Spleen (tissue), 13 donors: ENCODE measurements at places on chromosomes 16 and 17. TPM values are rescaled to one million over a fixed set of nuclear protein-coding genes. Genes with fewer than 3 reads are reported as not detected.

NLRC5 gene
- 206 TPM for total RNA-seq

VASN gene
- 24.9 TPM for total RNA-seq

SHBG gene
- total RNA-seq: 1.9 TPM

KCNG4 gene
- total RNA-seq: not detected

TTLL6 gene
- total RNA-seq: not detected

APOBR gene
- total RNA-seq: 58.4 TPM

DNA sequence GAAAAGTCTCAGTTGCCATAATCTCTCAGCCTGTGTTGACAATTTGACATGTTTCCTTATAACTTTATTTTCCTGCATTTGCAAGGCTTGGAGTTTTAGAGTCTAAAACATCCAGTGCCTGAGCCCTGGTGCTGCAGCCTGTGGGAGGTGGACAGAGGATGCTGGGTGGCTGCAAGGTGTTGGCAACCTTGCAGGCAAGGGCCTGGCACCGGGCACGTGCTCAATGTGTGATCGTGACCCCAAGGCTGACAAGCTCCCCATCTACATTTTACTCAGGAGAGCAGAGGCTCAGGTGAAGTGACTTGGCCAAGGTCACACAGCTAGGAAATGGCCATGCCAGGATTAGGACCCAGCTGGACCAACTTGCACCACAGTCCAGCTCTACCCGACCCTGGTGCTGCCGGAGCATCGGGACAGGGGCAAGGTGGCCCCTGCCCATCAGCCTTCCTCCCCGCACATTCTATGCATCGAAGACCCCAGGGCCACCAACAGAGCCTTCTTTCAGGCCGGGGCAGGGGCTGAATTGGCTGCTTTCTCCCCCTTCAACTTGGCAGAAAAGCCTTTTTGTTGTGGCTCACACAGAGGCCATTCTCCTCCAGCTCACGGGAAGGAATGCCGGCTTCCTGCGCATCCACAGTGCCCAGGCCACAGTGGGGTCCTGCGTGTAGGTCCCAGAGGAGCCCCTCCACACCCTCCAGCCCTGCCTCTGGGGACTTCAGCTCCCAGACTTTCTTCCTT is 23.1 kb downstream of the MMP15 start:
- DNase-seq: peak; percentile 51
- H3K27ac ChIP-seq: no peak overlapping the region
- H3K27me3 ChIP-seq: no peaks in the 10 kb centered on the region
- H3K4me3 ChIP-seq: no peak overlapping the region
- H3K4me1 ChIP-seq: peaks cover 22% of the 10 kb centered on the region
- H3K36me3 ChIP-seq: no peaks in the 10 kb centered on the region

DNA sequence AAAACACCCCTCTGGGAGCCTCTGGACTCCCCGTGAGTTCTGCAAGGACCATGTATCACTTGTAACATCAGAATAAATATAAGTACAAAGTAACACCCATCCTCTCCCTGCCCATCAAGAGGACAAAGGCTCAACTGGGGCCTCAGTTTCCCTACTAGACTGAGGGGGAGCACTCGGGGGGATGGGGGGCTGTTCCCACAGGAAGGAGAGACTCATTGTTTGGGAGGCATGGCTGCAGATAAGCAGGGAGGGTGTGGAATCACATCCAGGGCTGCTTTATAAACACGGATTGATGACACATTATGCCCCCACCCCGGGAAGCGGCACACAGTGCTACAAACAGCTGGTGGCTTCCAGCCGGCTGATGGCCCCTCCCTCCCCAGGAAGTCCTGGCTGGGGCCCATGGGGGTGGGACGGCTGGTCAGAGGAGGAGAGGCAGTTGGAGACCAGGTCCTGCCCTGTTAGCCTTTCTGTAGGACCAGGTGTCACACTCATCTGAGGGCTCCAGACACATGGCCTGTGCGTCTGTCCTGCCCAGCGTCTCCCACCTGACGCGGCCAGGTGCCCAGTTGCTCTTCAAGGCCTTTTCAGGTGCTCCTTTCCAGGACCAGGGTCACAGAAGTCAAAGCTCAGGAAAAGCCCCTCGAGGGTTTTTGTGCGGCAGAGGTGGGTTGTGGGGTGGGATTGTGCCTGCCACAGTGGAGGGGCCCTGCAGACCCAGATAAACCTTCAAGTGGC is 1.3 kb upstream of the MPG start:
- H3K4me1 ChIP-seq: peaks cover 81% of the 10 kb centered on the region
- peak overlapping the region; percentile 93 for H3K27ac ChIP-seq
- no peak for DNase-seq
- peak overlapping the region; percentile 94 for H3K4me3 ChIP-seq
- peaks cover 27% of the 10 kb centered on the region for H3K27me3 ChIP-seq

GRCh38 chr16:15621456-15621855 is 21.5 kb downstream of the MARF1 start:
- peaks cover 25% of the 10 kb centered on the region for H3K4me1 ChIP-seq
- no peak for DNase-seq
- no peaks in the 10 kb centered on the region for H3K27me3 ChIP-seq
- no peak overlapping the region for H3K27ac ChIP-seq
- peaks cover 100% of the 10 kb centered on the region for H3K36me3 ChIP-seq

- no peaks in the 10 kb centered on the region for H3K27me3 ChIP-seq
- H3K4me1 ChIP-seq: no peaks in the 10 kb centered on the region
- no peak overlapping the region for H3K27ac ChIP-seq
- peak; percentile 56 for DNase-seq
- H3K36me3 ChIP-seq: peaks cover 96% of the 10 kb centered on the region
Observed at GRCh38 chr17:80244871-80245509, 15.7 kb upstream of the RNF213 start.

DNA sequence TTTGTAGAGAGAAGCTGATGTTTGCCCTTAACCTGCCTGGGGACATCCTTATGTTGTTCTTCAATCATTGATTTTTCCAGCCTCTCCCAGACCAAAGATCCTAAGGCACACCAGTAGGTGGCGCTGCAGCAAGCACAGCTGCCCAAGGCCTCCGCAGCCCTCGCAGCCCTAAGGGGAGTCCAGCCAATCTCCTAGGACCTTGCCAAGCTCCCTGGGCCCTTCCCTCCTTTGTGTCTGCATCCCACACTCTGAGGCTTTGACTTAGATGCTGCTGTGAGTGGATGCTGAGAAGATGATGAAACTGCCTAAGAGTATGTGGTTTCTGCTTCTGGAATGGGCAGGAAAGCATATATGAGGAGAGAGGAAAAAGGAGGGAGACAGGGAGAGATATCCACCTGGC is 47.1 kb downstream of the SPACA3 start:
- no peak overlapping the region for H3K27ac ChIP-seq
- no peaks in the 10 kb centered on the region for H3K36me3 ChIP-seq
- no peak for DNase-seq

DNA sequence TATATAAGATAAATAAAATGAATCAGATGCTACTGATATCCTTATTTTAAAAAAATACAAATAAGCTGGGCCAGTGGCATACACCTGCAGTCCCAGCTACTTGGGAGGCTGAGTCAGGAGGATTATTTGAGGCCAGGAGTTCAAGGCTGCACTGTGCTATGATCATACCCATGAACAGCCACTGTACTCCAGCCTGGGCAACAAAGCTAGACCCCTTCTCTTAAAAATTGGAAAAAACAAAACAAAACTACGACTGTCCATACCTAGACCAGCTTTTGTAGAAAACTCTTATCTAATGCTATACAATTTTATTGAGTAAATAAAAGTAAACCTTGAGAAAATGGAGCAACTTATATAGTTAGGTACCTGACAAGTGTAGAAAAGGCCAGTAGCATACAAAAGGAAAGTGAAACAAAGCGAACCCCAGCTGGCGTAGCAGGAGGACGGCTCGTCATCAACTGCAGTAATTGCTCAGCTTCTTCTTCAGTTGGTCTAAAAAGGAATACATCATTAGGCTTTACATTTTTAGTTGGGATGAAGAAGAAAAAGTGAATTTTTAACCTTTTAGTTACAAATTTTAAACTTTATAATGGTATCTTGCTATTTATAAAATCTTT is 23.6 kb downstream of the INTS2 start:
- peak overlapping the region; percentile 50 for H3K4me3 ChIP-seq
- H3K4me1 ChIP-seq: no peaks in the 10 kb centered on the region
- DNase-seq: no peak
